Dermis blood vessel endothelial cell (primary cell): ENCODE measurements at places on chromosomes 7 and 10. TPM values are rescaled to one million over a fixed set of nuclear protein-coding genes. Genes with fewer than 3 reads are reported as not detected.

Gene ZC3HAV1L
- total RNA-seq: 16.4 and 20.8 TPM in 2 replicates

Gene TMEM176B
- total RNA-seq: not detected in 2 replicates

DNA sequence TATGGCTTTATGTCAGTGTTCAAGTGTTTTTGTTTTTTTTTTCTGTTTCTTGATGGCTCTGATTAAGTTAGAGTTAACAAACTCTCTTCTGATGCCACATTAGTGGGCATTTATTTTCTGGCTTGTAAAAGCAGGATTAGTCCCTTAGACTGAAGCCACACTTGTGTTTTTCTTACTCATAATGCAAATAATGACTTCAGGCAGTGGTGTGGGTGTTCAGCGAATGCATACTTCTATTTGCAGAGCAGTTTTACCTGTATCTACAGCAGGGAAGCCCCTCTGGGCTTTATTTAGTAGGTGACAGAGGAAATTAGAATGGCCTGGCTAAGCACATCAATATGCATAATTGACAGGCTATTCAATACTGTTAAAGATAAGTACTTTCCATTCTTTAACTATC is 79.9 kb downstream of the CNNM2 start:
- DNase-seq: no peak

- DNase-seq: no peak
Observed at GRCh38 chr7:134289841-134290240, 26.9 kb downstream of the SLC35B4 start.

- no peak for DNase-seq
Observed at GRCh38 chr7:99497766-99498545, 2.1 kb downstream of the ZNF394 start.

DNA sequence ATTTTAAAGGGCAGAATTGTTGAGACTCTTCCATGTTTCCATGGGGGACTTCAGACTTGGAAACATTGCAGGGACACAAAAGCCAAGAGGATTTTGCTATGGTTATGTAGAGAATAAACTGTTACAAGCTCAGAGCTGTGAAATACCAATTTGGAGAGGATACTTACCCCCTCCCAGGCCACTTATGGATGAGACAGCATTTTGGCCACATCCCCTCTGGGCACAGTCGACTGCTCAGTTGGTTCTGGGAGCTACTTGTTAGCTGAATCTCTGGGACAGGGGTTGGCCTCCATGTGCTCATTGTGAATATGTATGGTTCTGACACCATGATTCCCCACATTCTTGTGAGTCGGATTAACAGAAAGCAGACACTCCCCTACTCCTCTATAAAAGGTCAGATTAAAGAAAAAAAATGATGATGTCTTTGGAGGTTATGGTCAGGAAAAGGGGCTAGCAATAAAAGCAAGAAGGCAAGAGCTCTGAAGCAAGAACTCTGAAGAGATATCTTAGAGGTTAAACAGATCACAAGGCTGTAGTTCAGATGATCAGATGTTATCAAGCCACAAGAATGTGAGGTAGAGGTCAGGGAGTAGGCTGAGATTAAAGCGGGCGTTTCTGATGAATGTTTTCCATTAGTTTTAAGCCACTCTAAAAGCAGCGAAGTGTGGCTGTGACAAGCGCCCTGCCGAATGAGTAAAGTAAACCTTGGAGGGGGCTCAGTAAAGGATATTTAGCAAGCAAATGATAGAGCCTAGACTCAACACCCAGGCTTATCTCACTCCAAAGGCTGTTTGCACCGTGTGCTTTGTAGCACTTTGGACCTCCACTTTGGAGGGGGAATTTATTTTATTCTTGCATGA is 17.2 kb downstream of the STAMBPL1 start:
- no peak for DNase-seq

DNA sequence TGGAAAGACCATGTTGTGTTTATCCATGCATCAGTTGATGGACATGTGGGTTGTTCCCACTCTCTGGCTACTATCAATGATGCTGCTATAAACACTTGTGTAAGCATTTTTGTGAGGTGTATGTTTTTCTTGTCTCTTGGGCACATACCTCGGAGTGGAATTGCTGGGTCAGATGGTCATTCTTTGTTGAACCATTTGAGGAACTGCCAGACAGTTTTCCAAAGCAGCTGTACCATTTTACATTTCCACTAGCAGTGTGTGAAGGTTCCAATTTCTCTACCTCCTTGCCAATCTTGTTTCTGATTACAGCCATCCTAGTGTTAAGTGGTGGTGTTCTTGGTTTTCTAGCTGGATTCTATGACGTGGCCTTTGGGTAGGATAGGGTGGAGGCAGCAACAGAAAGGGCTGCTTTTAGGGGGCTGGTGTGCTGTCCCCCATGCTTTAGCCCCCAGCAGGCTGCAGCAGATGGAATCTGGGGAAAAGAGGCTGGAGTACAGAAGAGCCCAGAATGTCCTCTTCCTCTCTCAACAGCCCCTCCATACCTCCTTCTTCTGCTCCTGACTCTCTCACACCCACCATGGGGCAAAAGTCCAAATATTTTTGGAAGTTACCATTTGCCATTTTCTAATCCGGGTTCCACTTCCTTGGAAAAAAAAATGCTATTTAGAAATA is 352.7 kb downstream of the FRMD4A start:
- no peak for DNase-seq

- no peak for DNase-seq
Observed at GRCh38 chr10:6877722-6878392, 297.8 kb upstream of the PRKCQ start.

DNA sequence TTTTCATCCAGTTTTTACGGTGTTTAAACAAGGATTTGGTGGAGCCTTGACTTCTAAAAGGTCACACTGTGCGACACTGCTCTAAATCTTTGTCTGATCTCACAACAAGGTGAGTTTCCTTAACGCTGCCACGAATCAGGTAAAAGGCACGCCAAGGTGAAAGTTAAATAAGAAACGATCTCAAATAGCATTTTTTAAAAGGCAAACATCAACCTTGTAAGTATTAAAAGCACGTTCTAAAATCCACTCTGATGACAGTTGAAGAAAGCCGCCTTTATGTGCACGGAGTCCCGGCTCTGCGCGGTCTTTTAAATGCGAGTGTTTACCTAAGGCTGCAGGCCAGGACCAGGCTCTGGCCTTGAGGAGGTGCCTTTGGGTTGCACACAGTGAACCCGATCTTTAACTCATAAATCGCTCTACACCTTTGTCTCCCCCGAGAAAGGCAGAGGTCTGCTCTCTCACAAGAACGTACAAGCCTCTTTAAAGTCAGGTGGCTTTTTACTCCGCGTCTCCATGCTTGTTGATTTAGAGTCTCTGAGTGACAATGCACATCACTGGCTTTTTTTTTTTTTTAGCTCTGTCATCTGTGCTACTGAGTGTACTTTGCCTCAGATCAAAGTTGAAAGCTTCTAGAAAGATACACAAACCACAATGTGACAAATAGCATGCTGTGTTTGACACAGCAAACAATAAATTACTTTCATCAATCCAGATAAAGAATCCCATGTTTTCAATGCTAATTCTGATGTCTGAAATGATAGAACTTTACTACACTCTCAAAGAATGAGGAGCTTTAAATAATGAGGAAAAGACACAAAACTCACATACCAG is 25.9 kb upstream of the RNF32 start:
- no peak for DNase-seq

DNA sequence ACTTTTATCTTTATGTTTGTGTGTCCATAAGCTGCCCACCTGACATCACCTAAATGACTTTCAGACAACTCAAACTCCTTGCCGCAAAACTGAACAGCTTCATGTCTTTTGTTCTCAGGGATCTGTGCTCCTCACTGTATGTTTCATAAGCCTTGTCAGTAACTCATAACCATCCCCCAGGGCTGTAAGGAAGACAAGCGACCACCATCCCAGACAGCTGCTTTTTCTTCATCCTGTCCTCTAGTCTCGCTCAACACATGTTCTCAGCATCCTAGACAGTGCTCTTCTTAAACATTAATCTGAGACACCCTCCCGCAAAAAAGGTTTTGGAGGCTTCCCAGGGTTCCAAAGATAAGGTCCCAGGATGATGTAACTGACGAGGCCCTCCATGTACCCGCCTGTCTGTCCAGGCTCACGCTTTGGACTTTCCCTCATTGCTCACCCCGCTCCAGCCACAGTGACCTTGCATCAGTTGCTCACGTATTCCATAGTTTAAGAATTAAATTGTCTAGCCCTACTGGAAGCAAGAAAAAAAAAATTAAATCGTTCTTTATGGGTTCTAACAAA is 69.8 kb downstream of the MAP3K8 start:
- no peak for DNase-seq
